GM20000 (cell line): ENCODE measurements at places on chromosomes 1 and 21.
A peak's percentile ranks its signal among the peaks of the same experiment; 100 is the strongest.

DNA sequence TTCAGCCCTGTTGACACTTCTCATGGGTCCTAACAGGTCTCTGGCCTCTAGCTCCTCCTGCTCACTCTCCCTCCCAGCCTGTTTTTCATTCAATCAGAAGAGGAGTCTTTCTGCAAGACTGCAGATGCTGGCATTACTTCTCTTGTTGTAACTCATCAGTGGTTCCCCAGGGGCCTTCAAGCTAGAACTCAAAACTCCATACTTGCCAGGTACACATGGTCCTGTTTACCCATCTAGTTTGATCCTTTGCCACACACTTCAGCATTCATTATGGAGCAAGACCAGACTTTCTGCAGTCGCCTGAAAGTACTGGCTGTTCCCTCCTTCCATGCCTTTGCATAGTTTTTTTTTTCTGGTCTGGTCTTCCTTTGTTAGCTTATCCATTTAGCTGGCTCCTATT is 47.9 kb downstream of the SERBP1 start:
- DNase-seq = no peak

GRCh38 chr1:225114354-225114990 is 185.0 kb downstream of the DNAH14 start:
- DNase-seq = no peak

- peak; percentile 62 for DNase-seq
Observed at GRCh38 chr1:24277420-24278169, 41.6 kb upstream of the GRHL3 start.

GRCh38 chr1:87556326-87556725 is 227.6 kb downstream of the LMO4 start:
- no peak for DNase-seq

GRCh38 chr1:218671573-218671972 is 326.4 kb downstream of the TGFB2 start:
- DNase-seq = no peak

DNA sequence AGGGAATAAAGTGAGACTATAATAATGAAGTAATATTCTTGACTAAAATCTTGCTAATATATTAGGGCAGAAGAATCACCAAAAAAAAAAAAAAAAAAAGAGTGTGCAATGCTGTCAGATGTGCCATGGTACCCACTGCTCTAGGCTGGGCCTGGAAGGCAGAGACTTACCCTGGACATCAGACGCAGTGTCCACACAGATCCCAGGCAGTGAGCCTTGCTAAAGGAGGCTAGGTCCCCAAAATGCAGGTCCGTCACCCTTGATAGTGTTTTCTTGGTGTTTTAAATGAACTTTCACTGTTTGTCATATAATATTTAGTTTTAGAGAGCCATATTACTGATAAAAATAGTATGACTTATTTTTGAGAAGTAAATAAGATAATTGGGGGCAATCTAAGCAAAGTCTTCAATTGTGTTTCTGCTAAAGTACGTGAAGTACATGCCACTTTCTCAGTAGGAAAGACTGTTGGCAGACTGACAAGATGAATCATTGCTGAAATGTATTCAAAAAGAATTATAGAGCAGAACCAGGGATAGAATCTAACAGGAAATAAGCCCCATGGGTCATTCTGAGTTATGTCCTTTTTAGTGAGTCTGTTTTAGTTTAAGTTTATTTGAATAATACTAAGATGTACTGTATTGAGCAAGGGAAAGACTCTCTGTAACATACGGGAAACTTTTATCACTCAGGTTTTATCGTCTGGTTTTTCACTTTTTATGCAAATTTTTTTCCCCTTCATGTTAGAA is 74.6 kb upstream of the PDC start:
- no peak for DNase-seq

DNA sequence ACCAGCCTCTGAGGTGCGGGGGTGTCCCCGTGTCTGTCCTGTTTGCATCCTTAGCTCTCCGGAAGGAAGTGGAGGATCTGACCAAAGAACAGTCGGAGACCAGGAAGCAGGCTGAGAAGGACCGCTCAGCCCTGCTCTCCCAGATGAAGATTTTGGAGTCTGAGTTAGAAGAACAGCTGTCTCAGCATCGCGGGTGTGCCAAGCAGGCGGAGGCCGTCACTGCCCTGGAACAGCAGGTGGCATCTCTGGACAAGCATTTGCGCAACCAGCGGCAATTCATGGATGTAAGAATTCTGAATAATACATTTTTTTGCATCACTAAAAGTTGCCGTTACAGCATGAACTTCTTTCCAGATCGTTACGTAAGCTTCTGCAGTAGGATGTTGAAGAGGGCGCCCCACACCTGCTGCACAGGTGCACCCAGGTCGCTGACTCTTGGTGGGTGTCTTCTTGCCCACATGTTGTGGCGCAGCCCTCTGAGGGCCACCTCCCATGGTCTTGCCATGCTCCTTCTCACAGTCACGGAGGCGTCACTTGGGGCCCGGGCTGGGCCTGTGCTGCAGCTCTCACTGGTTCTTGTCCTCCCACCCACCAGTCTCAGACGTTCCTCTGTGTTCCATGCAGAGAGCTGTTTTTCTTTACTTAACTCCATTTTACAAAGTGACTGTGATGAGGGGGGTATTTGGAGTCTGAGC is 61.3 kb upstream of the DIP2A start:
- DNase-seq = no peak

- DNase-seq = no peak
Observed at GRCh38 chr1:117638759-117639158, 32.9 kb downstream of the TENT5C start.

DNA sequence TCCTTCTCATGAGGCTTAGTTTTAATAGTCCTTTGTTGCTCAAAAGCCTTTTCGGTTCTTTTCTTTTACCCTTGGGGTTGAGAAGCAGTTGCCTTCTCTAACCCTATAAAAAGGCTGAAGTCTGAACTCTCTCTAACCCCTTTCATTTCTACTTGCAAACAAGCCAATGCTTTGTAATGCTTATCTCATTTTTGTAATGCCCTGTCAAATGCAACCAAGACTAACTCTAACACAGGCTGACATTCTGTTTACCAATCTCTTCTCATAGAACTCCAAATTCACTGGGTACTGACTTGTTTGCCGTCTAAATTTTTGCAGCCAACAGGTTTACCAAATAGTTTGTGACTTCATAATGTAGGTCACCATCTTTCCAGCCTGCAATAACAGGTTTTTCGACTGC is 233.9 kb upstream of the SNX7 start:
- no peak for DNase-seq

- DNase-seq = no peak
Observed at GRCh38 chr1:150487763-150488115, 520 bp downstream of the TARS2 start.

DNA sequence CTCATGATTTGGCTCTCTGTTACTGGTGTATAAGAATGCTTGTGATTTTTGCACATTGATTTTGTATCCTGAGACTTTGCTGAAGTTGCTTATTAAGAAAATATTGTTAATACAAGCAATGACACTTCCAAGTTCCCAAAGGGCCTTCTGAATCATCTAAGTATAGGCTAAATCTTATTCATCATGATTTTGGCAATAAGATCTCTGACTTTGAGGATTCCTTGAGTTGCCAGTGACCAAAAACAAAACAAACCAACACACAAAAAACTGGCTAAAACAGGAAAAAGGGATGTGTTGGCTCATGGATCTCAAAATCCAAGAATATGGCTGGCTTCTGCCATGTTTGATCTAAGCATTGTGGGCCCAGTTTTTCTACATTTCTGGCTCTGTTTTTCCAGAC is 163.4 kb downstream of the HHIPL2 start:
- no peak for DNase-seq

GRCh38 chr1:210201681-210202080 is 30.9 kb upstream of the SERTAD4 start:
- no peak for DNase-seq

DNA sequence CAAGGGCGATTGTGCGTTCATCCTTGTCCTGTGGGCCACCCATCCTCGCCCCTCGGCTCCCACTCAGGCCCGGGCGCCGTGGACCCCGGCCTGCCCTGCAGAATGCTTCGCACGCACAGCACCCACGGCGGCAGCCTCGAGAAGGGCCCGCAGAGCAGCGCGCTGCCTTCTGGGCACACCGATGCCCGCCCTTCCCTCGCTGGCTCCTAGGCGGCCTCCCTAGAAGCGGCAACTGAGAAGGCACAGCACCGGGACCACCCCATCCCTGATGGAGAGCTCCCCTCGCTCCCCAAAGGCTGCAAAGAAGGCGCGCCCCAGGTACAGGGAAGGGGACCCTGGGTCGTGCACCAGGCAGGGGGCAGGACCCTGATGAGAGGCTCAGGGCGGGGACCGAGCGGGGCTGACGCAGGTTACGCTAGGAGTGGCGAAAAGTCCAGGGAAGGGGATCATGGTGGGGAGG is 971 bp downstream of the CAPZB start:
- no peak for DNase-seq

GRCh38 chr1:38815903-38816627 is 43.5 kb downstream of the RRAGC start:
- peak; percentile 82 for DNase-seq

DNA sequence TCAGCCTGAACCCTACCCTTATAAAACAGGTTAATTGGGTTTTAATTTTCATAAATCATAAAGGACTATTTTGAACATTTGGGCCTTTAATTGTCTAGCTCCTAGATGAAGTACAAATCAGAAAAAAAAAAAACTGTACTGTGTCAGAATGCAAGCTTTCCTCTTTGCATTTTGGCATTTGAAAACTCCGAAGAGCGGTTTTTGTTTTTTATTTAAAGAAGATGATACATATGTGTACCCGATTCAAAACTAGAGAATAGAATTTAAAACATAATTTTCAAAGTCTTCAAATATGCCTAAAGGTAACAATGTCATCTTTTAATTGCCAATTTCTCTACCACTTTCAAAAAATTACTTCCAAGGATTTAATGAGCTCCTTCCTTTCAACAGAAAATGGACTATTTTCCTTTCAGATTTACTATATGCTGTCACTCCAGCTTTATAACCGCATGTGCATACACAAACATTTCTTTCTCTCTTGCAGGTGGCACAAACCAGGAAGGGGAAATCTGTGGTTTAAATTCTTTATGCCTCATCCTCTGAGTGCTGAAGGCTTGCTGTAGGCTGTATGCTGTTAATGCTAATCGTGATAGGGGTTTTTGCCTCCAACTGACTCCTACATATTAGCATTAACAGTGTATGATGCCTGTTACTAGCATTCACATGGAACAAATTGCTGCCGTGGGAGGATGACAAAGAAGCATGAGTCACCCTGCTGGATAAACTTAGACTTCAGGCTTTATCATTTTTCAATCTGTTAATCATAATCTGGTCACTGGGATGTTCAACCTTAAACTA is 33.7 kb downstream of the MRPL39 start:
- DNase-seq = no peak

GRCh38 chr1:160975026-160975425 is 20.4 kb upstream of the ITLN2 start:
- DNase-seq = peak; percentile 49

GRCh38 chr21:36179145-36179544 is 22.5 kb downstream of the DOP1B start:
- DNase-seq = no peak

GRCh38 chr1:204567071-204567470 is 50.9 kb downstream of the MDM4 start:
- DNase-seq = no peak

GRCh38 chr1:224170343-224170742 is 12.7 kb upstream of the DEGS1 start:
- no peak for DNase-seq

GRCh38 chr1:45477646-45478045 is 13.3 kb downstream of the TESK2 start:
- no peak for DNase-seq

DNA sequence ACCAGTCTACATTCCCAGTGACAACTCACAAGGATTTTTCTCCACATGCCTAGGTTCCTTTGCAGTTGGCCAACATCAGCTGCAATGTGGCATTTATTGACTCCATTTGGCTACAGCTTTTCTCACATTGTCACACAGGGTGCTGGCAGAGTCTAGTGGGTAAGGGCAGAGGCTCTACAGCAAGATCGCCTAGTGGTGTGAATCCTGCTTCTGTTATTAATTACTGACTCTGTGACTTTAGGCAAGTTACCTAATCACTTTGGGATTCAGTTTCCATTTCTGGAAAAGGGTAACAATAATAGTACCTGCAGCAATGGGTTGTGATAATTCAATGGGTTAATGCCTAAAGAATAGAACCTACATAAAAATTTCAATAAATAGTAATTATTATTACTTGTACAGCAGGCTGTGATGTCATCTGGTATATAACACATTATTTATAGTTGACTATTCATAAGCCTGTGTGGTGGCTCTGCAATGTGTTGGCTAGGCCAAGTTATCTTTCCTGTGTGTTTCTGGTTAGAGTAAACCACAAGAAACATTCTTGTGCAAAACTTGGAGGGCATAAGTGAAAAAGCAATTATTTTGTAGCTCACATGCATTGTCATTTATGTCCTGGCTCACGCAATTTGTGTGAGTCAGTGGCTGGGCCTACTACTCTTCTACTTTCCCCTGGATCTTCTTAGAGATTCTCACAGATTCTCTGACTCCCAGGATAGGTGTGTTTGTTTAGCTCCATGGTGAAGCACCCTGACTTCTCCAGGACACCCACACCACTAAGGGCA is 59.5 kb downstream of the PTGS2 start:
- DNase-seq = no peak

GRCh38 chr1:107132780-107133179 is 8.1 kb upstream of the NTNG1 start:
- peak; percentile 57 for DNase-seq

- no peak for DNase-seq
Observed at GRCh38 chr1:222182641-222183040, 365.3 kb downstream of the HHIPL2 start.

- DNase-seq = no peak
Observed at GRCh38 chr21:33810766-33811165, 104.8 kb downstream of the ATP5PO start.

DNA sequence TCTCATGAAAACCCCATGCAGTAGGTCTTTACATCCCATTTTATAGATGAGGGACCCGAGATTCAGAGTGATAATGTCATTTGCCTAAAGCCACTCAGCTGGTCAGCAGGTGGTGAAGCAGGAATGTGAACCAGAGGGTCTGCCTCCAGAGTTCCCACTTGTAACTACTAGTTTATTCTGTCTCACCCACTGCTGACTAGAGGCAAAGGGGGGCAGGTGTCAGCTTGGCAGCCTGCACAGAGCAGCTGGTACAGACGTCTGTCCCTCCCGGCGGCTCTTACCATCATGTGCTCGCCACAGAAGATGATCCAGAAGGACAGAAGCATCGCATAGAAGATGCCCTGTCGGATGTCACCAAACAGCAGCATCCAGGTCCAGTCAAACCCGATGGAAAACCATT is 82.4 kb downstream of the WLS start:
- DNase-seq = no peak

DNA sequence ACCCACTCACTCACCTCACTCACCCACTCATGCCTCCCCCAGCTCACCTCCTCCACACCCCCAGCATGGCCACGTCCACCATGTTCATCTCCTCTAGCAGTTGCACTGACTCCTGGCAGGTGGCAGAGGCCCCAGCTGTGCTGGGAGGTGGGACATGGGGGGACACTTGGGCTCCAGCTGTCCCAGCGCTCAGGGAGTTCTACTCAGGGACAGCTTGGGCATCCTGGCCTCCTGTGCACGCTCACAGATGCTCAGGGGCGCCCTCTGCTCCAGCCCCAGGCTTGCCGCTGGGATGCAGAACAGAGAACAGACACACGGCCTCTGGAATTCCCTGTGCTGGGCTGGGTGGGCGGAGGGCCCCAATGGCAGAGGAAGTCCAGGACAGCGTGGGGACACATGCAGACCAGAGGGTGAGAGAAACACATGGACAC is 5.2 kb downstream of the KRTAP10-8 start:
- no peak for DNase-seq

GRCh38 chr1:156892190-156893047 is 1.1 kb upstream of the PEAR1 start:
- DNase-seq = peak; percentile 88
